Fibroblast of skin of right quadriceps (primary cell): ENCODE measurements at places on chromosomes 12 and 14.

DNA sequence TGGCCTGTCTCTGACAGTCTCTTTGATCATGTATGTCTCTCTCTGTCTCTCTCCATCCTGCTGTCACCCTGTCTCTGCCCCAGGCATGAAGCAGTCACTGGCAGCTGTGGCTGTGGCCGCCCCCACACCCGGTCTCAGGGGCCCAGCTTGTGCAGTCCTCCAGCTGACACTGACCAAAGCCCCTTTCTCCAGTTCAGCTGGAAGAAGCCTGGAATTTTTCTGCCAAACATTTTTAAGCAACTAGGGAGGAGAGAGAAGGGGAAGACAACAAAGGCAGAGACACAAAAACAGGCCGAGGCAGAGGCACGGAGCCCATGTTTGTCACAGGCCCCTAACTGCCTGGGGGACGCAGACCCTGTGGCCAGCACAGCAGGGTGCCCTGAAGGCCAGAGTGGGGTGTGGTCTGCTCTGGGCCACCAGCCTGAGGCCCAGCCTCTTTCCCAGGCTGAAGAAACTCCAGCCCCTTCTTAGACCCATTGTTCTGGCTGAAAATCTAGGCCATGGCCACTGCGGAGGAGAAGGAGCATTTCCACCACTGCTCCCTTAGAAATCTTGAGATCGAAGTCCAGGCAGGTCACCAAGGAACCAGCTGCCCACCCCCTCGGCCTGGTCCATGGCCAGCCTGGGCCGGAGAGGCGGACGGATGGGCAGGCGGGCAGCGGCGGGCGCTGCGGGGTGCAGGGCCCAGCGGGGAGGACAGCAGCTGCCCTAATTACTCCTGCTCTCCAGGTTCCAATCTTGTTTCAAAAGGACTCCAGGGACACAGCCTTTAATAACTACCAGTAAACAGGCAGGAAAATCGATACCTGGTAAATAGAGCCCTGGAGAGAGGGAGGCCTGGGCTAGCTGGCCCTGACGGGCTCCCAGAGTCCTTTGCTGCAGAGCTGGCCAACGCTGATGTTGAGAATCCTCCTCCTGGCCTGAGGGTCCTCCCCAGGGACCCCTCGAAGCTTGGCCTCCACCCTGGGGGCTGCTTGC is 14.9 kb downstream of the DTX1 start:
- DNase-seq = no peak

DNA sequence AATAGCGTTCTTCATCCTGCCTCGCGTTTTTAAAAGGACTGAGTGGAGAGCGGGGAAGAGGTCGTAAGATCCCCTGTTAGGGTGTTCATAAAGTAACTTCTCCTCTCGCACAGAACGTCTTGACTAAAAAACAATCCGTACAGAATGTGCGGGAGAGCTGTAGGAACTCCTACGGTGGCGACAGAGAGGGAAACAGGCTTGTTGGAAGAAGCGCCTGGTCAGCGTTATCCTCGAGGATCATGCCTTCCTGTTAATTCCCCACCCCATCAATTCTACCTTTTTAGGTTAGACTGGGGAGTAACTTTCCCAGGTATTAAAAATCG is 399 bp upstream of the WASHC4 start:
- DNase-seq = no peak

DNA sequence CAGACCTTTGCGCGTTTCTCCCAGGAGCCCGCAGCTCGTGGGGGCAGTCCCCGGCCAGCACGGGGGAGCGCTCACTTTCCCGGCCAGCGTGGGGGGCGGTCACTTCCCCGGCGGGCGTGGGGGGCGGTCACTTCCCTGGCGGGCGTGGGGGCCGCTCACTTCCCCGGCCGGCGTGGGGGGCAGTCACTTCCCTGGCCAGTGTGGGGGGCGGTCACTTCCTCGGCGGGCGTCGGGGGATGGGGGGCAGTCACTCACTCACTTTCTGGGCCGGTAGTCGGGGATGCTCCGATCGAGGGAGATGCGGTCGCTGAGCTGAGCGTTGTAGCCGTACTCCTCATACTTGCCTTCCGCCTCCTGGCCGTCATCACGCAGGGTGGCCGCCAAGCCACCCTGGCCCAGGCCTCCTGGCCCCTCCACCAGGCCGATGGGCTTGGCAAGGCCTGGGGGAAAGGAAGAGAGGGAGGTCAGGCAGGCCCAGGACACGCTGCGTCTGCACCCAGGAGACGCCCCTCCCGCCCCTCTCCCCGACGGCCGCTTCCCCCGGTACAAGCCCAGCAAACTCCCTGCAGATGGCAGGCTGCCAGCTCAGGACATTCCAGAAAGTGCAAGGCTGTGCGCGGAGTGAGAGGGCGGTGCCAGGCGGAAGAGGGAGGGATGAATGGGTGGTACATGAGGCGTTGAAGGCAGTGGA is 43.3 kb downstream of the GALNT9 start:
- peak; percentile 70 for DNase-seq

GRCh38 chr12:20364501-20364900 is 3.8 kb upstream of the PDE3A start:
- DNase-seq = no peak

GRCh38 chr12:44224399-44225148 is 388.7 kb downstream of the TMEM117 start:
- DNase-seq = no peak

- no peak for DNase-seq
Measured at GRCh38 chr12:86158956-86159355, 97.2 kb downstream of the MGAT4C start.

GRCh38 chr12:13316587-13317246 is 120.2 kb downstream of the EMP1 start:
- no peak for DNase-seq

DNA sequence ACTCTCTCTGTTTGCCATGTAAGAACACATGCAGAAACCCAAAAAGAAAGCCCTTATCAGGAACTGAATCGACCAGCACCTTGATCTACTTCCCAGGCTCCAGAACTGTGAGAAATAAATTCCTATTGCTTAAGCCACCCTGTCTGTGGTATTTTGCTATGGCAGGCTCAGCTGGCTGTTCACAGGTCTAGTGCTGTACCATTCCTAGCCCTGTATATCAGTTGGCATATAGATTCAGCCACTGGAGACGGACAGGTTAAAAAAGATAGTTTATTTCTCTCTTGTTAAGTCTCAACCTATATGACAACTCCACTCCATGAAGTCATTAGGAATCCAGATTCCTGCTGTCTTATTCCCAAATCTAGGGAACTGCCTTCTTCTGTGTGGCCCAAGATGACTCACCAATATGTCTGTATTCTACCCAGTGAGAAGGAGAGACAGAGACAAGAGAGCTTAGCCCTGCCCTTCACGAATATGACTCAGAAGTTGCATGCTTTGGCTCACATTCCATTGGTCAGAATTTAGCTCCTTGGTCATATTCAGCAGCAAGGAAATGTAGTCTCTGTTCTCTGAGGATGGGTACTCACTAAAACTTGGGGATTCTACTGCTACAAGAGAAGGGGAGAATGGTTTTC is 57.0 kb downstream of the PLEKHG7 start:
- DNase-seq = peak; percentile 94

DNA sequence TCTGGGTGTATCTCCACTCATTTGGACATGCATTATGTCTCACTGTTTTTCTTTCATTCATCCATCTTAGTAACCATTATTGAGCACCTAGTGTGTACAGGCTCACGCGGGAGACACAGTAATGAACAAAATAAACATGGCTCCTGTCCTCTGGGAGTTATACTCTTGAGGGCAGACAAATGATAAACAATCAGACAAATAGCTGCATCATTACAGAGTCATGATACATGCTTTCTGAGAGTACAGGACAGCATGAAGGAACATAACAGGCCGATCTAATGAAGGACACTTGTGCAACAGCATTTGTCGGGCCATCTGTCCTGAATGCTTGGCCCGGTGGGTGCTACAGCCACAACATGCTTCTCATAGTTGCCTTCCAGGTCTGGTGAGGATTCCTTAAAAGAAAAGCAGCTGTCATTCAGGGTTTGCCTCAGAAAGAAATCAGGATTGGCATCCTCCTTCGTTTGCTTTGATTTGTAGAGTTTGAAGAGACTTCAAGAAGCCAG is 77.2 kb upstream of the EGLN3 start:
- no peak for DNase-seq

DNA sequence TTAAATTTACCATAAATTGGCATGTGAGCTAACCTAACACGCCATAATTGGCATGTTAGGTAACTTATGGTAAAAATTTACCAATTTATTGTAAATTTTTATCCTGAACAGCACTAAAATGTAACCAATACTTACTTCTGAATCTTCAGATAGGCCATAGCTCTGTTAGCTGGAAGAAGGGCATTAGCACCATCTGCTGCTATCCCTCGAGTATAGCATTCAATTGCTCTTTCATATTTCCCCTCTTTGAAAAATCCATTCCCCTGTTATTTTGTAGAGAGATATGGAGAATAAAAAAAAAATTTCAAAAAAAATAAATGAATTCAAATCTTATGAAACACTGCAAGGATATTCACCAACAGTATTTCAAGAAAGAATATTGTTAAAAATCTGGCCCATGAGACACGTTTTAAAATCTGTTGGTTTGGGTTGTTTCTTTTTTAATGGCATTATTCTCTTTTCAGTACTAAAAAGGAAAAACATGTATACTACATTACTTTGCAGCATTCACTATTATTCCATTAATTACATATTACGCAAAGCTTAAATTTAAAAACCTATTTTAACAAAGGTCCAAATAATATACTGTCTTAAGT is 19.1 kb downstream of the RPAP3 start:
- peak; percentile 47 for DNase-seq

DNA sequence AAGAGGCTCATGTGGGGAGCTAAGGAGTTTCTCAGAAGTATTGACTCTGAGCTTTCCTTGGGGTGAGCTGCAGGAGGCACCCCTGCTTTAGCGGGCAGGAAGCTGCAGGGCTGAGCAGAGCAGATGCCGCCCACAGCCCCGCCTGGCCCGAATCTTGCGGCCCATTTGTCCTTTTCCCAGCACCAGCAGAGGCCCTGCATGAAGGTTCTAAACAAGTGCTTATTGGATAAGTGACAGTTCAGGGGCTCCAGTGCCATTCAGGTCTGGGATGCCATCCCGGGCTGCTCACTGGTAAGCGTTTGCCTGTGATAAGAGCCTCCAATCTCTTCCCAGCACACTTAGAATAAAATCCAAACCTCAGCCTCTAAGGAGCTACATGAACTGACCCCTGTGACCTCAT is 11.4 kb downstream of the RILPL1 start:
- DNase-seq = no peak

DNA sequence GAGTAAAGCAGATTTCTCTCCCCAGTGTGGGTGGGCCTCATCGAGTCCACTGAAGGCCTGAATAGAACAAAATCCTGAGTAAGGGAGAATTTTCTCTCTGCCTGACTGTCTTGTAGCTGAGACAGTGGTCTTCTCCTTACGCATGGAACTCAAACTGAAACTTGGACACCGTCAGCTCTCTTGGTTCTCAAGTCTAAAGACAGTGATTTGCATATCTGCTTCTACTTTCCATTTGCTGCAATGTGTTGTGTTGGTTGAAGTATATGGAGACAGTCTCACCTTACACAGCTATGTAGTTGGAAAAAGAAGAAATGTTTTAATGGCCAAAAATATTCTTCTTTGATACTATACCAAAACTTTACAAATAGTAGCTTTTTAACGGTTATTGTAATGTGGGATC is 160.2 kb upstream of the LMNTD1 start:
- no peak for DNase-seq

GRCh38 chr12:15627995-15628945 is 160.9 kb downstream of the EPS8 start:
- DNase-seq = peak; percentile 68

DNA sequence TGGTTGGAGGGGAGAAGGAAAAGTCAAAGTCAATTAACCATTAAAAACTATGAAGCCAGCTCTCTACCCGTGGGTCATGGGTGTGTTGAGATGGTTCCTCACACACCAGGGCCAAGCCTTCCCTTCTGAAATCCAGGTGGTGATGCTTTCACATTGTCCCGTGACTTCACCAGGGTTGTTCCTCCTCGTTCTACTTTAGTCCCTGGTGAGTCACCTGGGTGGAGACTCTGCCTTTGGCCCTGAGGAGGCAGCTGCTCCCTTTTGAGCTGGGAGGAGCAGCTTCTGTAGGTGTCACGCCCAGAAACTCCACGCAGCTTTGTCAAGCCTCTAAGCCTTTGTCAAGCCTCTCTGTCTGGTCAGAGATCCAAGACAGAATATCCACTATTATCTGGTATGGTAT is 348.3 kb downstream of the BMP4 start:
- no peak for DNase-seq

- DNase-seq = peak; percentile 91
Measured at GRCh38 chr12:124786061-124786964, 77.4 kb downstream of the SCARB1 start.

DNA sequence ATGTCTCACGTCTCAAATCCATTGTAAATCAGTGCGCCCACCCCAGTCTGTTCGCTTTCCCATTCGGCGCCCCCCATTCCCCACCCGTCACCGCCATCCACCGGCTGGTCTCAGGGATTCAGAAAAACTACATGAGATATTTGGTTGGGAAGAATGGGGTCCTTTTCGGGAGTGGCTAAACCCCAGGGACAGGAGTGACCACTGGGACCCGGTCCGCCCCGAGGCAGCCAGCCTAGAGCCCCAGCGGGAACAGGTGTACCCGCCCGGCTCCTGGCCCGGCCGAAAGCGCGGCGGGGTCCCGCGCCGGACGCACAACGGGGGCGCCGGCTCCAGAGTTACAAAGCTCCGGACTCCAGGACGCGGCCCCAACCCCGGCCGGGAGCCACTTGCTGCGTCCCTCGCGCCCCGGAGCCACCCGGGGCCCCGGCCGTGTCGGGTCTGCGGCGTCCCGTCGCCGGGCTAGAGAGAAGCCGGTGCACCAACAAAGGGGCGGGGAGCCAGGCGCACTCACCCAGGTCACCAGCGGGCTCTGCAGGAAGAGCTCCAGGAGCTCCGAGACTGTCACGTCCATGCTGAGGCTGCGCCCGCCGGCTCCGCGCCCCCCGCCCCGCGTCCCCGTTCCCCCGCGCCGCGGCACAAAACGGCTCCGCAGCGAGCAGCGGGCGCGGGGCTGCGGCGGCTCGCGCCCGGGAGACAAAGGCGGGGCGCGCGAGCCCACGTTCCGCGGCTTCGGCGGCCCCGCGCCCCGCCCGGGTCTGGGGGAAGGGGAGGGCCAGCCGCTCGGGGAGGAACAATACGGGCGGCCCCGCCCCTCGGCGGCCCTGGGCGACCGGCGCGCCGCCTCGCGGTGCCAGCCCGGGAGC is at the start of gene CCDC88C:
Gene CCDC88C, minus strand, starts transcription at position 701 of the 863 bp plus-strand sequence. Its CDS starts 130 bp downstream, at position 571.
- DNase-seq = no peak

DNA sequence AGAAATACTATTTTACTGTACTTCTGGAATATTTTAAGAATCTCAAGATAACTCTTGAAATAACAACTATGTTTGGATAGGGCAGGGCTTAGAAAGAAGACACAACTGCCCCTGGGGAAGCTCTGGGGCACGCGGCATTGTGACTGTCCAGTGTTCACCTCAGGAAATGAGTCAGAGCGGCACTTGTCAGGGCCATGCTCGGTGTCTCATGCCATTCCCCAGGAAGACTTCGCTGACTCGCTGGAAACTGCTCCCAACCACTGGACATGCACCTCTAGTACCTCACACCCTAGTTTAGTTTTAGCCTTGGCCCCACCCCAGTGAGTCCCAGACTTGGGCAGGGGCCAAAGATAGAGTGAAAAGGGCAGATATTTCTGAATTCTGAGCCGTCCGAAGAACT is 192.0 kb downstream of the TTC7B start:
- DNase-seq = no peak
